ENCODE measurements at places on chromosomes 16 and 17.

DNA sequence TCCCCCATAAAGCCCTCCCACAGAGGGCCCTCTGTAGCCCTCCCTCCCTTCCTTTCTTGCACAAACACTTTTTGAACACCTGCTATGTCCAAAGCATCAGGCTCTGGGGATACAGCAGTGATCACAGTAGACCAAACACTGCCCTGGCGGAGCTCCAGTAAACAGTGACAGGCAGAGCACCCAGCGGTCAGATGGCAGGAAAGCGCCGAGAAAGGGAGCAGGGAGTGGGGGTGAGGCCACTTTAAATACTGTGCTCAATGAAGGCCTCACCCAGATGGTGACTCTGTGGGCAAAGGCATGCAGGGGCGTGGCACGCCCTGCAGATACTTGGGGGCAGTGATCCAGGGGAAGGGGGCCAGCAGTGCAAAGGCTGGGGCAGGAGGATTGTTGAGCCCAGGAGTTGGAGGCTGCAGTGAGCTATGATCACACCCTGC, 7.6 kb downstream of the PRR29 start:
- no peak for DNase-seq

- DNase-seq: no peak
These were observed 20.7 kb upstream of the CSNK1D start for GRCh38 chr17:82294064-82294773.

DNA sequence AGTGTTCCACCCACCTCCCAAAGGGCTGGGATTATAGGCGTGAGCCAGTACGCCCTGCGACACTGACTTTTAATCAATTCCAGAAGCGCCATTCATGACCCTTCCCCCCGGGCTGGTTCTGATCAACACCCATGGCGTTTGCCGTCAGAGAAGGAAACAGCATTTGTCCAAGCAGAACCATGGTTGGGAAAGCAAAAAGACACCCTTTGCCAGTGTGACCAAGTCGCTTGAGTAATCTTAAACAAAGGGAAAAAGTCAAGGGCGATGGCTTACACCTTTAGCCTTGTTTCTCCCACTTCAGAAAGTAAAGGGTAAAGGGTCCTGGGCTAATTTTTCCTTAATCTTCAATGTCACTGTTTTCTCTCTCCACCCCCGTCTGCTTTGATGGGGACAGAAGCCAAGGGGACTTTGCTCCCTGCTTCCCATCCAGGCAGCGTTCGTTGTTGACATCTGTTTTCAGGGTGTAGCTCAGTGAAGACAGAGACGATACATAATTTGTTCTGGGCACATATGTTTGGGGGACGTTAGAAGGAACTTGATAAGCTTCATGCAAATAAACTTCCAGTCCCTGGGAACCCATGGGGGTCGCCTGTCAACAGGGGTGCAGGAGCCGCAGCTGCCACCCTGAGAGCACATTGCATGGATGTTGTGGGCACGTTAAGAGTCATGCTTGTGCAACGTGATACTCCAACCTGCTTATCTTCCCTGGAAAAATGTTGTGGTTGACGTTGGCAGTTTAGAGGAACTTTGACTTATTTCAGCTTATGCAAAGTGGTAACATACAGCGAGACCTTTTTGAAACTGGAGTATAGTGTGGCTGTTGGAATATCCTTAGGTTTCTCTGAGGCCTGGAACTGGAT, 50.6 kb upstream of the TANGO6 start:
- no peak for DNase-seq

GRCh38 chr17:61926826-61927207, 965 bp downstream of the INTS2 start:
- no peak for DNase-seq

GRCh38 chr17:48102798-48103715, 1.8 kb upstream of the CBX1 start:
- no peak for DNase-seq
